HFF-Myc (cell line): ENCODE measurements at places on chromosomes 2 and 18.

- no peak for DNase-seq
Observed at GRCh38 chr18:39421276-39421675, 1855.7 kb upstream of the CELF4 start.

DNA sequence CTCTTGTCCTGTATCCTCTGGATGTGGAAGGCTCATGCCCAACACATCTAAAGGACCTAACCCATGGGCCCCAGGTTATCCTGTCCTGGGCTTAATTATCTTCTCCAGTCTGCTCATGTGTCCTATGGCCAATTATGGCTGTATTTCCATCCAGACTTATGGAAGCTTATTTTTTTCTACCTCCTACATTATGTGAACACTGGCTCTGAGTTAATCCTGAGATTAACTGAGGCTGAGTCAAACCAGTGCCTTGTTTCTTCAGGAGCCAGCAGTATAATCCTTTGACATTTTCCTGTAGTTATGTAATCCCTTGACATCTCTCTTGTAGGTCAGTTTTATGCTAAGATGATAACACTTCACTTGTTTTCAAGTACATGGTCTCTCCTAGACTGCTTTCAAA lies 213.6 kb downstream of the PMAIP1 start:
- DNase-seq = no peak

DNA sequence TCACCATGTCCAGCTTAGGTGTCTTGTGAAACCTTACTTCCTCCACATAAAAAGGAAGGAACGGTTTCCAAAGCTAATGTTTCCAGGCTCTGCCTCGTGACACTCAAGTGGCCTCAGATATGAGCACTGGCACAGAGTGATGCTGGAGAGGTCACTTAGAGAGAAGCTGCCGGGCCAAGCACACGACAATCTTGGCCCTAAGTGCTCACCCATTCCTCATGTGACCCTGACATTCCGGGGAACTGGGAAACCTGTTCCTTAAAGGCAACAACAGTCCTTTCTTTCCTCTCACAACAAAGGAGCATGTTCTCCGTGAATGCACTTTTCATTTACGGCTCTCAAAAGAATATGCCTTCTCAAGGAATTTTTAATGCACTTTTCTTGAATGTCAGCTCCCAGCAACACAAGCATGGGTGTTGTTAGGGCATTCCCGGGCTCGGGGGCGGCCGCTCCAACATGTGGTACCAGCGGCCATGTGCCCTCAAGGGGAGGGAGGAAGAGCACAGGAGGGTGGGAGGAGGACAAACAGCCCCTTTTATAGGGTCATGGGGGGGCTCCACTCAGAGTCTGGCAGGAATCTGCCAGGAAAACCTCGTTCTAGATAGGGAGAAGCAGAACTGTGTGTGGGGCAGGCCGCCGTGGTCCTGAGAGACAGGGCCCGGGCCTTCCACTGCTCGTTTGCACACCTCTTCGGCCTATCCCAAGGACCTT lies 118.6 kb downstream of the MBP start:
- DNase-seq = no peak

DNA sequence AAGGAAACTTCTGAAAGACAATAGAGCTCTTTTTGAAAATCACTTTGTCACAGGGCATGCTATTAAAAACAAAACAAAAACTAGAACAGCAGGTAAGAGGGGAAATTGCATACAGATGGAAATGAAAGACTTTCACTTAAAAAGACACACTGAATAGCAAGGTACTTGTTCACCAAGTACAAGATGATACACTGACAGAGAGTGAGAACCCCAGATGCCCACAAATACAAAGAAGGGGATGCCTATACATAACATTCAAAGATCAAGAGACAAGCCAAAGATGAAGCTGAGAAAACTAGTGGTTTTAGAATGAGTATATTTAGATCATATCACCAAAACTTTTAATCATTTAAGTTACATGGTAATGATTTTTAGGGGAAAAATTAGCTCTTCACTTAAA lies 60.7 kb downstream of the ASXL2 start:
- DNase-seq = no peak

GRCh38 chr2:158997037-158997790 lies 28.8 kb downstream of the TANC1 start:
- no peak for DNase-seq

- DNase-seq = no peak
Observed at GRCh38 chr2:195662138-195662537, 5.1 kb downstream of the SLC39A10 start.

DNA sequence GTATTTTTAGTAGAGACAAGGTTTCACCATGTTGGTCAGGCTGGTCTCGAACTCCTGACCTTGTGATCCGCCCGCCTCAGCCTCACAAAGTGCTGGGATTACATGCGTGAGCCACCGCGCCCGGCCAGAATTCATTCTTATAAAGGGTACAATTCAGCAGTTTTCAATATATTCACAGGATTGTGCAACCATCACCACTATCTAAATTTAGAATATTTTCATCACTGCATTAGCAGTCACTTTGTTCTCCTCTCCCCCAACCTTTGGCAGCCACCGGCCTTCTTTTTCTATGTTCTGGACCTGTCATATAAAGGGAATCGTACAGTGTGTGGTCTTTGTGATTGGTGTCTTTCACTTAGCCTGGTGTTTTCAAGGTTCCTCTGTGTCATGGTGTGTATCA lies 40.7 kb downstream of the TCF7L1 start:
- no peak for DNase-seq
